Kidney (tissue), 22 donors: ENCODE measurements at places on chromosomes 16 and 17. TPM values are rescaled to one million over a fixed set of nuclear protein-coding genes. Genes with fewer than 3 reads are reported as not detected.
A peak's percentile ranks its signal among the peaks of the same experiment; 100 is the strongest.

The SLC16A6 gene
- total RNA-seq, result 3.6 TPM

The EPX gene
- 0.19 TPM for total RNA-seq

The MOSMO gene
- 12.8 TPM for total RNA-seq

The SLC38A8 gene
- total RNA-seq, result not detected

The PKMYT1 gene
- 2.2 TPM for total RNA-seq

The TMEM132E gene
- 1.1 TPM for total RNA-seq

The KRTAP4-7 gene
- not detected for total RNA-seq

The AXIN1 gene
- 24.6 TPM for total RNA-seq

DNA sequence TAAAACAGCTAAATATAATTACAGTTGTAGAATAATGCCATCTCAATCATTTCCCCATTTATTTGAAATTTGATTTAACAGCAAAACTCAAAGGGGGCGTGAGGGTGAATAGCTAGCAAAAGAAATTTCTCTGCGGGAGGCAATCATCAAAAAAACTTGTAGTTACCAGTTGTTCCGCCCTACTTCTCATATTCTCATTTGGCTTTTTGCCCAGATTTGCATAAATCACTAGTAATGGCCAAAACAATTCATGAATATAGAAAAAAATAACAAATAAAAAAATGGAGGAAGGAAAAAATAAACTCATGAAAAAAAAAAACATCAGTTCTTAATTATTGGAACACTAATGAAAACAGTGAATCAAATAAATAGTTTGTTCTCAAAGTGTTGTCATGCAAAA lies 722.6 kb upstream of the KIF2B start:
- H3K27ac ChIP-seq, result no peak overlapping the region
- DNase-seq, result peak; percentile 16
- H3K4me3 ChIP-seq, result no peak overlapping the region
- H3K4me1 ChIP-seq, result no peaks in the 10 kb centered on the region
- H3K27me3 ChIP-seq, result no peaks in the 10 kb centered on the region

- no peak for DNase-seq
- no peak overlapping the region for H3K4me3 ChIP-seq
- H3K36me3 ChIP-seq, result no peaks in the 10 kb centered on the region
- H3K4me1 ChIP-seq, result peaks cover 3% of the 10 kb centered on the region
- H3K27ac ChIP-seq, result no peak overlapping the region
Measured at GRCh38 chr16:85270374-85270773, 158.1 kb upstream of the CIBAR2 start.

DNA sequence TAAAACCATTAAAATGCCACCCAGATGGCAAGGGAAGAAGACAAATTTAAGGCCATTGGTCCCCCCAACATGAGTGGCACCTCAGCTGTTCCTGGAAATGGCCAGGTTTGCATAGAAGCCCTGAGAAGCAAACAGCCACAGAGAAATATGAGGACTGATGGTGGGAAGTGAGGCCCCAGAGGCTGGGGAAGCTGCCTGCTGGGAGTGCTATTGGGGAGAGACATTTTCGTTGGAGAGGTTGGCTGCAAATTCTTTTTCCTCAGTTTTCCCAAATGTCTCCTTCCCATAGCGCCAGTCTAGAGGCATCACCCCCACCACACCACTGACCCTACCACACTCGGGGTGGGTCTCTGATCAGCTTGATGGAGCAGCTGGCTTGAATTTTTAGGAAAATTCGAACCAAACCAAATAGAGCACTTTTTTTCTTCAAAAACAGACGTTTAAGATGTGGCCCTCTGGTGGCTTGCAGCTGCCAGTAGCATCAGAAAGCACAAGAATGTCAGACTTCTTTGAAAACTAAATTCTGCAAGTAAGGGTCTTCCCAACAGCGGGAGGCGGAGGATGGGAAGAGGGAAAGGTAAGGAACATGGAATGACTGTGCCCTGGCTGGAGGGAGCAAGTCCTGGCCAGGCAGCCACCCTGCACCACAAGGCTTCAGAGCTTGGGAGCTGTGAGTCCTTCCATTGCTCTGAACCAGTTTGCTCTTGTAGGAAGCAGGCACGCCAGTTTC lies 13.2 kb upstream of the SLC12A3 start:
- no peaks in the 10 kb centered on the region for H3K36me3 ChIP-seq
- H3K27ac ChIP-seq, result peak overlapping the region; percentile 54
- no peak for DNase-seq
- no peaks in the 10 kb centered on the region for H3K27me3 ChIP-seq
- no peak overlapping the region for H3K4me3 ChIP-seq

GRCh38 chr16:373848-374615 lies 3.7 kb upstream of the MRPL28 start:
- H3K4me3 ChIP-seq, result no peak overlapping the region
- H3K27ac ChIP-seq, result no peak overlapping the region
- no peaks in the 10 kb centered on the region for H3K36me3 ChIP-seq
- DNase-seq, result no peak

DNA sequence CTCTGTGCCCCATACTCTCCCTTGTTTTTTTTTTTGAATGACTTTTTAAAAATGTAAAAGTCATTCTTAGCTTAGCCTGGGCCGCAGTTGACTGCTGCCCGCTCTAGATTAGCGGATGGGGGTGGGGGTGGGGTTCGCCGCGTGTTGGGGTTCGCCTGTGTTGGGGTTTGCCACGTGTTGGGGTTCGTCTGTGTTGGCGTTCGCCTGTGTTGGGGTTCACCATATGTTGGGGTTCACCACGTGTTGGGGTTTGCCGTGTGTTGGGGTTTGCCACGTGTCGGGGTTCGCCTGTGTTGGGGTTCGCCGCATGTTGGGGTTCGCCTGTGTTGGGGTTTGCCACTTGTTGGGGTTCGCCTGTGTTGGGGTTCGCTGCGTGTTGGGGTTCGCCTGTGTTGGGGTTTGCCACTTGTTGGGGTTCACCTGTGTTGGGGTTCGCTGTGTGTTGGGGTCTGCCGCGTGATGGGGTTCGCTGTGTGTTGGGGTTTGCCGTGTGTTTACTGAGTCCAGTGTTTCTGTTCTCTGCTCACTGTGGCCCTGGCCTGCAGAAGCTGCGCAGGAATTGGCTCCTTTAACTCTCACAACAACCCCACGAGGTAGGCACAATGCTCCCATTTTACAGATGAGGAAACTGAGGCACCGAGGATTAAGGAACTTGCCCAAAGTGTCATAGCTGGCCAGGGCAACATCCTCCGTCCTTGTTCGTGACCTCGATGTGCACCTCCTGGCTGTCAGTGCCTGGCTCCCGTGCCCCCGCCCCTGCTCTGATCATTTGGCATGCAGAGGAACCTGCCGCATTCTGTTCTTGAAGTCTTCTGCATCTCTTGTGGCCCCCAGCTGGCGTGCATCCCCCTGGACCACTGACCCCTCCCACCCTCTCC lies 96.6 kb upstream of the CIBAR2 start:
- DNase-seq, result no peak
- H3K27me3 ChIP-seq, result no peaks in the 10 kb centered on the region
- no peaks in the 10 kb centered on the region for H3K36me3 ChIP-seq
- no peak overlapping the region for H3K4me3 ChIP-seq

DNA sequence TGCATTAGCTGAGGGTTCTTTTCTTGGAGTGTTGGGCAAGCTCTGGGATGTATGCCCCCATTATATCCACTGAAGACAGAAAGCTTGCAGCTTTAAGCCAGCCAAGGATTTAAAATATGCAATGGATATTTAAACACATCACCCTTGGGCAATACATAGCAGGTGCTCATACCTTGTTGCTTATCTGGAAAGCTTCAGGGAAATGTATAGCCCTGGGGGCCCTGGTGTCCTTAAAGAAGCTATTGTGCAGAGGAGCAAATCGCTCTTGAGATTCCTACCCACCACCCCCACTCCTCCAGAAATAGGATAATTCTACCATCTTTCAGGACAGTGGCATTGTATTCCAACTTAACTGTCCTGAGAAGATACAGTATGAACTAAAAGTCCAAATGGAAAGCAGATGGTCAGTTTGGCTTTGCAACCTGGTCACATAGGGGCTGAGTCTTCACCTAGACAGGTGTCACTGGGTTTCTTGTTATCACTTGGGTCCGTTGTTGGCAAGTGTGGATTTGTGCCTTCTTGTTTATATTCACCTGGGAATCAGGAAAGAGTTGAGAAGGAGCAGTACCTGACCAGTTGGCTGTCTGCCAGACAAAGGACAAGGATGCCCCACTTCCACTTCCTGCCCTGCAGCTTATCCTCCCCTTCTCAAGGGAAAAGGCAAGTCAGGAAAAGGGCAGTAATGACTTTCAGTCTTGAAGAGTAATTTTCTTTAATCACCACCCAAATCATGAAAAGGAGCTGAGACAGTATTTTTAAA lies 3.4 kb downstream of the ANKRD40CL start:
- no peaks in the 10 kb centered on the region for H3K4me1 ChIP-seq
- peak; percentile 38 for DNase-seq
- no peaks in the 10 kb centered on the region for H3K27me3 ChIP-seq
- H3K36me3 ChIP-seq, result no peaks in the 10 kb centered on the region
- H3K27ac ChIP-seq, result no peak overlapping the region
- no peak overlapping the region for H3K4me3 ChIP-seq

DNA sequence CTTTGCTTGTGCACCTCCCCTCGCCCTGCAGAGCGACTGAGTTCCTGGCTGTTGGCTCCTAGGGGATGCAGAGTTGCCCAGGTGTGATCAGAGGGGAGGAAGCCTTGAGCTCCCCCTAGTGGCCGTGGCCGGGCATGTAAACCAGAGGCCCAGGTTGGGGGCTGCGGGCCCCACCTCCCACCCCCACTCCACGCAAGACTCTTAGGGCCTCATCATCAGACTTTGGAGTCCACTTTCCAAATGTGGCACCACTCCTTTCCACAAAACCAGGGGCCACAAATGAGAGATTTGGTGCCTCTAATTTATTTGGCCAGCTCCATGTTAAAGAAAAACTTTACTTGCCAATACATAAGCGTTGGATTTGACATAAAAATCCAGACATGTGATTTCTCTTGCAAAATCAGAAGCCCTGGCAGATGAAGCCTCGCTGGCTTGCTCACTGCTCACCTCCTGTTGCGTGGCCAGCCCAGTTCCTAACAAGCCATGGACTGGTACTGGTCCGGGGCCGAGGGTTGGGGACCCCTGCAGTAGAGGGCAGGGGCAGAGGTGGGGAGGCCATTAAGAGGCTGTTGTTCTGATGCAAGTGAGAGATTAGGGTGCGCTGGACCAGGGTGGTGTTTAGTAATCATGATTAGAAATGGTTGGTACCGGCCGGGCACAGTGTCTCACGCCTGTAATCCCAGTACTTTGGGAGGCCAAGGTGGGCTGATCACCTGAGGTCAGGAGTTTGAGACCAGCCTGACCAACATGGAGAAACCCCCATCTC lies 28.7 kb upstream of the GAS7 start:
- no peaks in the 10 kb centered on the region for H3K4me1 ChIP-seq
- H3K36me3 ChIP-seq, result no peaks in the 10 kb centered on the region
- no peak overlapping the region for H3K27ac ChIP-seq
- H3K4me3 ChIP-seq, result no peak overlapping the region

DNA sequence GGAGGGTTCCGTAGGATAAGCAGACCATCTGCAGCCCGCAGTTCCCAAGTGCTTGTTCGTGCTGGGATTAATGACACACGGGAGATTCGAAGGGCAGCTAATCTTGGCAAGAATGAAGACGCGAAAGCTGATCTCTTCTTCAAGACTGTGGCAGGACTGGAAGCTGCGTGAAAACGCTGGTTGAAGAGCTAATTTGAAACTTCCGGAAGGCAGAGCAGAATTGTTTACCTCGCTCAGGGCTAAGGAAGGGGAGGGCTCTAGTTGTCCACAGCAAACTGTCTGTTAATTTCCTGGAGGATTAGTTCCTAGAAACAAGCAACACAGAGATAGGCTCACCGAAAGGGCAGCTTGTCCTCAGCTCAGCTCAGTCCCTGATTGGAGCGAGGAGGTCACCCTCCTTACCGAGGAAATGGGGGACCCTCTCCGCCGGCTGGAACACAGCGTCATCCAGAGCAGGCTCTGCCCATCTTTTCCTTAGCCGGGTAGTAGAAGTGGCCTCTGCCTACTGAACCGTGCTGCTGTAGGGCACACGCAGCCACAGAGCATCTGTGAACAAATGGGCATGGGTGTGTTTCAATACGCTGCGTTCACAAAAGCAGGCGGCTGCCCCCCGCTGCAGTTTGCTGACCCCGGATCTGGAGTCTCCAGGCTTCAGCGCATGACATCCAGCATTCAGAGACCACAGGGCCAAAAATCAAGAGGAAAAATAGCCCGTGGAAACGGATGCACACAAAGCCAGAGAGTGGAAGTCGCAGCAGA lies 16.7 kb upstream of the BAIAP2 start:
- peak overlapping the region; percentile 54 for H3K4me3 ChIP-seq
- no peaks in the 10 kb centered on the region for H3K36me3 ChIP-seq
- H3K4me1 ChIP-seq, result no peaks in the 10 kb centered on the region

GRCh38 chr17:78256707-78257591 lies 25.5 kb downstream of the TMEM235 start:
- H3K36me3 ChIP-seq, result no peaks in the 10 kb centered on the region
- no peak for DNase-seq
- no peak overlapping the region for H3K27ac ChIP-seq
- H3K4me1 ChIP-seq, result peaks cover 4% of the 10 kb centered on the region
- H3K4me3 ChIP-seq, result no peak overlapping the region
- H3K27me3 ChIP-seq, result no peaks in the 10 kb centered on the region

DNA sequence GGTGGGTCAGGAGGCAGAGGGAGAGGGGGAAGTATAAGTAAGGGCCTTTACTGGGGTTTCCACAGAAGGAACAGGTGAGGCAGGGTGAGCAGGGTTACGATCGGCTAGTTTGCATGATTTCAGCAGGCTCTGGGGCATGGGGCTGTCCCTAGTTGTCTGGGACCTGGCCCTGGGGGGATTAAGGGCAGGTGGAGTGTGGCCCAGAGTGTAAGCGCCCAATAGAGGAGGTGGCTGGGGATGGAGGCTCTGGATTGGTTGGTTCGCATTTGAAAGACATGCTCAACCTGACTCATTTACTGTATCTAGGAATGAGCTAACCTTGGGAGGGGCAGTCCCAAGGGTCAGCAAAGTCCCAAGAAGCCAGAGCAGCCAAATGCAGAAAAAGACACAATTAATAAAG lies 230.3 kb downstream of the MAP2K4 start:
- no peak overlapping the region for H3K4me3 ChIP-seq
- no peaks in the 10 kb centered on the region for H3K4me1 ChIP-seq
- no peaks in the 10 kb centered on the region for H3K27me3 ChIP-seq
- no peaks in the 10 kb centered on the region for H3K36me3 ChIP-seq

GRCh38 chr16:57427307-57427706 lies 19.9 kb downstream of the CIAPIN1 start:
- H3K4me1 ChIP-seq, result peaks cover 4% of the 10 kb centered on the region
- no peak overlapping the region for H3K27ac ChIP-seq
- H3K36me3 ChIP-seq, result peaks cover 25% of the 10 kb centered on the region
- H3K4me3 ChIP-seq, result no peak overlapping the region

DNA sequence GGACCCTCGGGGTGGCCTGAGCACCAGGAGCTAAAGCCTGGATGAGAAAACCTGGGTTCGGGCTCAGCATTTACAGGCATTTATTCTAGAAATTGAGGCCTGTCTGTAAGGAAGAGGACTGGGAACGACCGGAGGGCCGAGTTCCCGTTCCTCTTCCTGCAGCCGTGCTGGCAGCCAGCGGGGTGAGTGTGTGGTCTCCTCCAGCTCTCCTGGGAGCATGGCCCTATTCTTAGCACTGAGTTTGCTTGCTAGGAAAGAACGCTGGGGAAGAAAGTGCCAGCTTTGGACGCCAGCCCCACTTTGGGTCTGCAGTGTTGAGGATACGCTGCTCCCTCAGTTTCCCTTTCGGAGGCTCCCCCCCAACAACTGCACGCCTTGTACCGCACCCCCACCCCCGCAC lies 49.6 kb downstream of the MGAT5B start:
- H3K27ac ChIP-seq, result no peak overlapping the region
- no peaks in the 10 kb centered on the region for H3K27me3 ChIP-seq
- H3K36me3 ChIP-seq, result no peaks in the 10 kb centered on the region
- H3K4me1 ChIP-seq, result no peaks in the 10 kb centered on the region
- no peak overlapping the region for H3K4me3 ChIP-seq
- peak; percentile 43 for DNase-seq
